C1 segment of cervical spinal cord (tissue), 14 donors: ENCODE measurements at places on chromosomes 6 and 20.

GRCh38 chr20:58986968-58987517, 6.0 kb downstream of the NELFCD start:
- no peak for DNase-seq

DNA sequence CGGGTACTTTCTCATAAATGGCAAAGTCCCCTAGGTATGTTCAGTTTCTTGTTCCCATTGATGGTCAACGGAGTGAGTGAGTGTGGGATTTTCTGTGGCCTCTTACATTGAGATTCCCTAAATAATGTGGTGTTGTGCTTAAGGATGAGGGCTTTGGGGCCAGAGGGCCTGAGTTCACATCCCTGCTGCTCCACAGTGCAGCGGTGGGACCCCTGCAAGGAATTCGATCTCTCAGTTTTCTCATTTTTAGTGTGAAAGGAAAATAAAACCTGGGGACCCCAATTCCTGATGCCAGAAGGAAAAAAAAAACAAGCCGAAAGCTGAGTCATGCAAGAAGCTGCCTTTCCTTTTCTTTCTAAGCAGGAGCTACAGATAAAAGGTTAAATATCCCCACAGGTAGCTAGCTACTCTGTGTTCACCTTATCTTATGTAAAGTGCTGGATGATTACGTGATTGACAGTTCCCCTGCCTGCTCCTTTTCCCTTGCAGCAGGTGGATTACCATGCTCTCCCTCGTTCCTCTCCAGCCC, 120.2 kb upstream of the CLDN20 start:
- DNase-seq: no peak

- DNase-seq: no peak
Observed at GRCh38 chr6:123777563-123777962, 26.1 kb upstream of the NKAIN2 start.

GRCh38 chr20:2602046-2602735, 50.2 kb upstream of the NOP56 start:
- DNase-seq: no peak

GRCh38 chr20:49444553-49444990, 37.9 kb downstream of the KCNB1 start:
- no peak for DNase-seq

GRCh38 chr6:2659882-2660281, 90.8 kb downstream of the MYLK4 start:
- no peak for DNase-seq
